ENCODE measurements at places on chromosomes 1 and 21.

- DNase-seq = no peak
Observed at GRCh38 chr1:15968172-15968571, 7.7 kb downstream of the ZBTB17 start.

DNA sequence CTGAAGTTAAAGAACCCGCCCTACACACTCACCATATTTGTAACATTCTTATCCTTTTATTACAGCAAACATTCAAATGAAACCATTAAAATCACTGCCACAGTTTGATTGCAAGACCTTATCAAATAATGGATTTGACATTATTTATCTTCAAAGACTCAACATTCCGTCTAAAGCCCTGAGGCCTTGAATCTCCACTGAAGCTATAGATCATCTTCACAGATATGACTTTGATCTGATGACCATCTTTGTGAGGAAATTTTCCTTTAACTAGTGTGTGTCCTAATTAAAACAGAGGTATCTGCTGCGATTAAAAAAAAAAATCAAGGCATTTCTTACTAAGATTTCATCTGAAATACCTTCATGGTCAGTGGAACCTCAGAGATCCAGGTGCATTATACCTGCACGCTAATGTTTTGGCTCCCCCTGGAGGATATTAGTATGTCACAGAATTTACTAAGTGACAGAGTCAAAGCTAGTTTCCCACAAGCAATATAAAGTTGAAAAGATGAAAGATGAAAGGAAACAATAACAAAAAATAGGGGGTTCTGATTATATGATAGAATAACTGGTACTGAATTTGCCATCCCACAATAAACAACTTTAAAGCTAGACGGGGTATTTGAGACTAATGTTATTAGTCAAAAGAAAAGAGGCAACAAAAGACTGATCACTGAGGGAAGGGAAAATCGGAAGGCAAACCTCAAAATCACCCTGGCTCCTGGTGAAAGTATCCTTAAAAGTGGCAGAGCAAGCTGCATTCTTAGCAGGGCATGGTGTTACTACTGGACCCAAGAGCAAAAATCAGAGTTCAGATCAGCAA, 923.4 kb downstream of the NCAM2 start:
- DNase-seq = peak; percentile 81

DNA sequence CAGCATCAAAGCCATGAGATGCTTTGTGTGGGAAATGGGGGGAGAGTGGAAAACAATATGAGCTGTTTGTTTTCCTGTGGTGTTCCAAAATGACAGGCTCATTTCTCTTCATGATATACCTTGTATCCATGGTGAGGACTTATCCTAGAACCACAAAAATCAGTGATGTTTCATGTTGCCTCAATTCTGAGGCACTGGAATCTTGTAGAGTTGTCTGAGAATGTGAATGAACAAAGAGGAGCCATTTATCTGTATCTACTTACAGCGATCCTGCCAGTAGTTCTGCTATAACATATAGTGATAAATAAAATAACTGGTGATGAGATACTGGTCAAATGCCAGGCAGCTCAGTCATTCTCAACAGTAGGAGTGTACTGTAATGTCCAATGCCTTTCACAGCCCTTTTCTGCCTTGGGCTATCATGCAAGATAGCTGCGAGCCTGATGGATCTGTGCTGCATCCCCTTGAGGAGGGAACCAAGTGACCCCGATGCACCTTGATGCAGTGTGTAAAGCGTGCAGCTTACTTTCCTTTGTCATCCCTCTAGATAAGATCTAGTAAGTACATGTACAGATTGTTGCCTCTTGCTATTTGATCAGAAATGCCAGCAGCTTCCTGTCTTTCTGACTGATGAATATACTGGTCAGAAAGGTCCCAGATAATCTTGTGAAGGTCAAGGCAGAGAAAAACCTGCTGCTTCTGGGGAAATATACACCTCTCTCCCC, 52.8 kb downstream of the SLC44A3 start:
- DNase-seq = no peak

DNA sequence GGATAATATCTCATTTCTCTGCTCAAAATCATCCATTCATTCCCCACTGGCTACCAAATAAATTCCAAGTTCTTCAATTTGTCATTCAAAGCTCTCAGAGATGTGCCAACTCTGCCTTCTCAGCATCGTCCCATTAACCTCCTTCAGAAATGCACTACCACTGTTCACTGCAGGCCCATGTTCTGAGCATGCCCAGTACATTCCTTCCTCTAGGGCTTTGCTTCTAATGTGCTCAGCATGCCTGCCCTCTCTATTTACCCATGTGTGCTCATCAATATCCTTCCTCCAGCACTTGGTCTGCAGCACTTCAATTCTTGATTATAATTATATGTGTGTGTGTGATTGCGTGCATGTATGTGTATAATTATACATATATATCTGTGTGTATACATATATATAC, 36.1 kb upstream of the RGS8 start:
- DNase-seq = peak; percentile 42

GRCh38 chr1:221881805-221882581, 140.1 kb upstream of the DUSP10 start:
- no peak for DNase-seq

DNA sequence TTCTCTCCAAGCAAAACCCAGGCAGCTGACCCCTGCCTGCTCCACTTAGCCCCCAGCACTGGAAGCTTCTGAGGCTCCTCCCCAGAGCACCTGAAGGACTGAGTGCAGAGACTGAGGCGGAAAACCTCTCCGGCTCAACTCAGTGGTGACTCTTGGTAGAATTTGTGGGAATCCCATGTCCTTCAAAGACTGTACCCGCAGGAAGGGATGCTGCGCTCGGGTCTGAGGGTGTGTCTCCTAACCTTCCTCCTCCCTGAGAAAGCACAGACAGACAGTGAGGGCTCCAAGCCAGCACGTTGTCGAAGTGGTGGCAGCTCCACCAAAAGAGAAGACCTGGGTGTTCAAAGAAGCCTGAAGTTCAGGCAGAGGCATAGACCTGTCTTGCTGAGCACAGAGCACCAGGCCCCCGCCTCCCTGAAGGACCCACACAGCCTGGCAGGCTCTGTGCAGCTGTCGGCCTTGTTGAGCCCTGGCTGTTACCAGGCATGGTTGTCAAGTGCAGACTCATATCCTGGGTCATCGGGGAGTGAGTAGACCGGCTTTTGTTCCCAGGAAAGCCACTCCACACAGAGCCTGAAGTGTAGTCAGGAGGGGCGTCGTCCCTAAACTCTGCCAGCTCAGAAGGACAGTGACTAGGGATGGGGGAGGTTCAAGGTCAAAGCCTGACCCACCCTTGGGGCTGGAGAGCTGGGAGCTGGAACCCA, 36.7 kb downstream of the CSMD2 start:
- no peak for DNase-seq

DNA sequence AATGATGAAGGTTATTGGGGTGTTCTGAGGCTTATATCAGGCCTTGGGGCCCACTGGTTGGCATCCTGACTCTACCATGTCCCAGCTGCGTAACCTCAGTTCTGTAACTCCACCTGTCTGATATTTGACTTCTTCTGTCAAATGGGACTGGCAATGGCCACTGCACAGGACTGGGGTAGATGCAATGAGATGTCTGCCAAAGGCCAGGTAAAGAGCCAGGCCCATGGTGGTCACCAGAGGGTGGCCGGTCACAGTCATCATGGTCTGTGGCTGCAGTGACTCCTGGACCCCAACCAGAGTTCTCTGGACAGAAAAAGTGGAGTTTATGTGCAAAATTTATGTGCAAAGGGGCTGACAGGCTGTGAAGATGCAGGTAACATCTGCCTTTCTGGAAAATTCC, 173.3 kb downstream of the PTPRU start:
- no peak for DNase-seq

DNA sequence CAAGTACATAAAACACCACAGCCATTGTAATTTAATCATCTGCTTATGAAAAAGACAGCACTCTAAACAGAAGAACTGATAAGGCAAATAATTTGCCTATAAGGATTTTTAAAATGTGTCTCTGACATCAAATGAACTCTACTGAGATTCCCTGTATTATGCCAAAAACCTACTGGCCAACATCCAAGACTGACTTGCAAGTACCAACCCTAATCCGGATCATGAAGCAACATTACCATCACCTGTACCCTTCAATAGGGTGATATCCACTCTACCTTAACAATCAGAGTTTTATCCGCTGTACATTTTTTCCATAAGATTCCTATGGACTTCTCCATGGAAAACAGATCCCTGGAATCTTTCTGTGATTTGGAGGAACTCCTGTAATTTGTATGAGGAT, 4.6 kb downstream of the RGS7 start:
- DNase-seq = no peak

DNA sequence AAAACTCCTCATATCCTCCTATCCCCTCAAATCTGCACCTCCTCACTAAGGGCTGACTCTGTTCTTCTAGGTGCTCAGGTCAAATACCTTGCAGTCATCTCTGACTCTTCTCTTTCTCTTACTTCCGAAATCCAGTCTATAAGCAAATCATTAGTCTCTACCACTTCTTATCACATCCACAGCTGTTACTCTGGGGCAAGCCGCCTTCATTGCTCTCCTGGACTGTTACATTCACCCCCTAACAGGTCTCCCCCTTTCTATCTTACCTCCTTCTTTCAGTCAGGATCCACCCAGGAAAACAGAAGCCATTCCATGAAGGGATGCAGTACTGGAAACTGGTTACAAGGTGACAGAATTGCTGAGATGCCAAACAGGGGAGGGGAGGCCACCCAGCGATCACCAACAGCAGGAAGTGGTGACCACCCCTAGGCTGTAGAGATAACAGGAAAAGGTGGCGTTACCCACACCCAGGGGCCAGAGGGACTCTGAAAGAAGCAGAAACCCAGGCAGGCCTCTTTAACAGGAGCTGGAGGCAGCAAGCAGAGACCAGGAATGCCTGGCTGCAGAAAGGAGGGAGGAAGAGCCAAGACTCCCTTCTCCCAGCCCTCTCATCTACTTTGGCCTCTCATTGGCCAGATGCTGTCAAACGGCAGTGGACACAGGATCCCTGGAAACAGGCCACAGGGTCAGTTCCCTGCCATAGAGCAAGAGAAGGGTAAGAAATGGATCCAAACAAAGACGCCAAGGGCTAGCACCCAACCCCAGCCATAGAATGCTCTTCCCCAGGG, 55.5 kb upstream of the FOXO6 start:
- peak; percentile 7 for DNase-seq
